ENCODE measurements at places on chromosomes 3 and 15.

GRCh38 chr3:12465836-12466225 lies 18.4 kb upstream of the TSEN2 start:
- no peak for DNase-seq

DNA sequence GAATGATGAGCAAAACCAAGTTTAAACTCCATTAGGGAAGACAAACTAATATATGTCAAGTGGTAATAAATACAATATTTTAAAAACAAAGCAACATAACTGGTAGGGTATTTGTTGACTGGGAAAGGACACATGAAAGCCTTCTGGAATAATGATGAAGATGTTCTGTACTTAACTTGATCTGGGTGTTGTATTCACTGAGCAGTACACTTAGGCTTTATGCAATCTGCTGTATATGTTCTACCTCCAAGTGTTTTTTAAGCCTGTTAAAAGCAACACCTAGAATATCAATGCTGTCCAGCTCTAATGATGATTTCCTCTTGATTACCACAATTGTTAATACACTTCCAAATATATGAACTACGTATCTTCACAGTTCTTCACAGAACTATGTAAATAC lies 46.6 kb downstream of the GSK3B start:
- DNase-seq, result no peak

- no peak for DNase-seq
Measured at GRCh38 chr15:47876986-47877385, 159.7 kb downstream of the SEMA6D start.

DNA sequence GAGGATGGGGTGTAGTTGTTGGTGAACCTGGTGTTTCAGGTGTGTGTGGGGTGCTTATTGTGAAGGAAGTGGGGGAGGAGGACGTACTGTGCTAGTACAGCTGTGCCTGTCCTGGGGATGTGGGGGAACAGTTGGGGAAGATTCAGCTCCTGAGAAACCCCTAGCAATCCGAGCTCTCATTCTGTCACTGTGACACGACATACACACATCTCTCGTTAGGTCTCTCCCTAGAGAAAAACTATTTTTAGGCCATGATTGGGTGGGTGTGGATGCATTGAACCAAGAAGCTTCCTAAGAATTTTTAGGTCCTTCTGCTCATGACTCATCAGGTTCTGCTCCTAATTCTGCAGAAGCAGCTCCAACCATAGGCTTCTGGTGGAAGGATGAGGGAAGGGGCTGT lies 54.3 kb downstream of the SLC30A4 start:
- no peak for DNase-seq

DNA sequence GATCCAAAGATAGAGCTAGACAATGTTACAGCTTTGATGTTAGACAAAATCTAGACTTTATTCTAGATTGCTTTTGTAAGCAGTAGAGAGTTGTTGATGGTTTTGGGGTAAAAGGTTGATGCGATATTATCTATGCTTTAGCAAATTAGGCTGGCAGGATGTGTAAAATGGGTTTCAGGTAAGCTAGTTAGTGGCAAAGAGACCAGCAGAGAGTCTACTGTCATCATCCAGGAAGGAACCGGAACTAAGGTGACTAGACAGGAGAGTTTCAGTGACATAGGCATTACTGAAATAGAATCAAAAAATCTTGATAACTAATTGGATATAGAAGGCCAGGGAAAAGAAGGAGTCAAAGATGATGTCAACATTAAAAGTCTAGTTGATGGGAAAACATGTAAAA lies 11.1 kb downstream of the OR5K2 start:
- DNase-seq, result no peak

DNA sequence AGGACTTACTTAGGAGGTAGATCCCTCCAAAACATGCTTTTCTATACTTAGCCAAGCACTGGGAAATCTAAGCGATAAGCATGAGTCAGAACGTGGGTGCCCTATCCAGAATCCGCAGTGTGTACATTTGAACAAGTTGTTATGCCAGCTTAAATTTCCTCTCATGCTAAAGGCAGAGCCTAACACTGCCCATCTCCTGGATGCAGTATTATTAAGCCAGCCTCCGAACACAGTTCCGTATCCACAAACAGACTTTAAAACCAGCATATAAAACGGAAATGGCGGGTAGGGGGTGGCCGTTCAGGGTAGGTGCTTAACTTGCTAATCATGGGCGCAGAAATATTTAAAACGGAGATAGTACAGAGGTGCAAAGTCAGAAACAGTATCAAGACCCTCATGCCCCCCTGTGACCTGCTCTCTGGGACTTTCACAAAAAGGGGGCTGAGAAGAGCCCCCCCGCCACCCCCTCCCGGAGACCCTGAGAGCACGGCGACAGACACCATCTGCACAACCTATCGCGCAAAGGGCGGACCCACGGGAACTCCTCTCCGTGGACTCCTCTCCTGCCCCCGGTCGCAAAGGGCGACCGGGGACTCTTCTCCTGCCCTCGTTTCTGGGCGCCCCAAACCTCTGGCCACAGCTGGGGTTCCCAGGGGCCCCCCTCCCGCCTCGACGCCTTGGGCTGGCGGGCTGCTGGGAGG lies 889 bp upstream of the LRRIQ4 start:
- DNase-seq, result peak; percentile 80

DNA sequence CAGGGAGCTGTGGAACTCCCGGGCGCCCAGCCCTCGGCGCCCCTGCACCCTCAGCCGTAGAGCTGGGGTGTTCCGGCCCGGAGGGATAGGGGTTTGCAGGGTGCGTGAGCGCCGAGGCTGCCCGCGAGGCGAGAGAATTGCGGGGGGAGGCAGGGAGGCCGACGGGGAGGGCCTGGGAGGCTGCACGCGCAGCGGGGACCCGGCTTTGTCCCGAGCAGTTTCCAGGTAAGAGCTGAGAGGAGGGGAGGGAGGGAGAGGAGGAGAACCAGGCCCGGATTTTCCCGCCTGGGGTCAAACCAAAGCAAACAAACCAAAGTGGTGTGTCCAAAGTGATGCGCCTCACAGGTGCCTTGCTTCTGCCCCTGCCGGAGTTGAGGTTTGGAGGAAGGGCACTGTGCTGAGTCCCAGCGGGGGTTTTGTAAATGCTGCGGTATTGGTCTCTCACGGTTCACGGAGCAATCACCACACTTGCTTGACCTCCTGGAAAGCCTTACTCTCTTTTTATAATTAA lies 146.4 kb downstream of the TJP1 start:
- peak; percentile 36 for DNase-seq

DNA sequence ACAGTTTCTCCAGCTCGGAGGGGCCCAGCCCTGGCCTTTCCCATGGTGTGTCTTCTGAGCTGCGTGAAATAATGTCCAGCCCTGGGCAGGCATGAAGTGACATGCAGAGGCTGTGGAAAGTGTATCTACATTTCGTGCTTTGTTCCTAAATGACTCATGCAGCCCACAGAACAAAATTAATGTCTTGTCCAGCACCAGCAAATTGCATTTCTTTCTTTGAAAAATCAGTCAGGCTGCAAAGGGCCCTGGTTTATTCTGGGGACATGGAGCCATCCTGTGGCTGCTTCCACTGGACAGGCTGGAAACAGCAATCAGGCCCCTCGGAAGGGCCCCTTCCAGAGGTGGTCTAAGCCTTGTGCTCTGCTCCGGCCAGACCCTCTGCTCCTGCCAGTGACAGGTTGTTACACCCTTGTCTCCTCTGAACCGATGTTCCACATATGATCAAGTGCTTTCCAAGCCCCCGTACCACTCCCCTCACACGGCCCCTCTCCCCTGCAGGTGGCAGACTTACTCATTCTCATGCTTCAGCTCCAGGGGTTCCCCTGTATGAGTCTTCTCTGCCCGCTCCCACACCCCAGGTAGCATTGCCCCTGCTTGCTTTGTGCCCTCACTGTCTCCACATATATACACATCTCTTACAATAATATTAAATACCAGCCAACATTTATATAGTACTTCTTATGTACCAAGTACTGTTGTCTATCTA lies 33.7 kb downstream of the CRYGS start:
- no peak for DNase-seq

GRCh38 chr3:117444175-117444574 lies 734.6 kb downstream of the TUSC7 start:
- no peak for DNase-seq

DNA sequence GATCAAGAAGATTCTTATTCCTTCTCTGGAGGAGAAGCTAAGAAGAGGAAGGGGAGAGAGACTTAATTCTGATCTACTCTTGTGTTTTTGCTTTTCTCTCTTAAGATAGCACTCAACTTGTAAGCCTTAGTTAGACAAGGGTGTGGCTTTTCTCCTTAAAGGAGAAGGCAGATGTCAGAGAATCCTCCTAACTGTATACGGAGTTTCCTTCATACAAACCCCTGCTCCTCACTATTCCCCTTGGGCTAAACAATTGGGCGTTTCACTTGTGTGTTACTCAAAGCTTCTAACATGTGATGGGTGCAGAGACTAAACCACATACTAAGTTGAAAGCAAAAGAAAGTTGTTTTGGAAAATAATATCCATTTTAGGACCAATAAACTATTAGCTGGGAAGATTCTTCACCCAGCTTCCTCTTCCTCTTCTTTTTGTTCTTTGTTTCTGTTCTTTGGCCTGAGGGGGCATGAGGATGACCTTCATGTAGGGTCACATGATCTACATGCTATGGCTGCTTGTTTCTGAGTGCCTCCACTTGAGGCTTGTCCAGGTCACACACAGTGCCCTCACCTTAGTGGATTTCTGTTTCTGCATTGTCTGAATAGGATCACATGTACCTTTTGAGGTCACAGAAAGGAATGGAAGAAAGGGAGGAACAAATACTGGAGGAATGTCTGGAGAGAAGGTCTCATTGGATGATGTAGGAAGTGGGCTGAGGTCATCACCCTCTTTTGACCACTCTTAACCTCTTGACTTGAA lies 14.6 kb downstream of the SPINK8 start:
- DNase-seq, result no peak

DNA sequence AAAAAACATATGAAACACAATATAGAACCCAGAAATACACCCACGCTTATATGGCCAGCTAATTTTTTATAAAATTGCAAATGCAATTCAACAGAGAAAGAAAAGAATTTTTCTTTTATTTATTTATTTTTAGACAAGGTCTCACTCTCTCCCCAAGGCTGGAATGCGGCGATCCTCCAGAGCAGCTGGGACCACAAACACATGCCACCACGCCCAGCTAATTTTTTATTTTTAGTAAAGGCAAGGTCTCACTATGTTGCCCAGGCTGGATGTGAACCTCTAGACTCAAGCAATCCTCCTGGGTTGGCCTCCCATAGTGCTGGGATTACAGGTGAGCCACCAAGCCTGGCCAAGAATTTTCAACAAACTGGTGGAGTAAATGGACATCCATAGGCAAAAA lies 117.9 kb downstream of the SCAPER start:
- no peak for DNase-seq

- peak; percentile 48 for DNase-seq
Measured at GRCh38 chr3:134330883-134331810, 43.1 kb downstream of the AMOTL2 start.

GRCh38 chr3:14290631-14291385 lies 111.6 kb upstream of the SLC6A6 start:
- DNase-seq, result no peak

DNA sequence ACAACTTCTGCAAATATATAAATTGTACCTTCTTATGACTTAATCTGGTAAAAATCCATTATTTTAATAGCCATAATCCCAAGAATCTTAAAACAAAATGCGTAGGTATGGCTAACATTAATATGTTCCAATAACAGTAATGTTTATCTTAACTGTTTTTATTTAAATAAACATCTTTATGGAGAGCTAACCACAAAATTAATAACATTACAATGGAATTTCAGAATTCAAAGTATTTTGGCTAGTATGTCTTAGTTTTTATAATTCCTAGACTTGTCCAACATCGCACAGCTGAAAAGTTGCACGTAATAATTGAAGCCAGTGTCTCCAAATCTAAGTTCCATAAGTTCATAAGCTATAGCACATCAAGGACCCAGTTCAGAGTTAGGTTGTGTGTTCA lies 47.6 kb downstream of the ANKRD28 start:
- DNase-seq, result no peak

DNA sequence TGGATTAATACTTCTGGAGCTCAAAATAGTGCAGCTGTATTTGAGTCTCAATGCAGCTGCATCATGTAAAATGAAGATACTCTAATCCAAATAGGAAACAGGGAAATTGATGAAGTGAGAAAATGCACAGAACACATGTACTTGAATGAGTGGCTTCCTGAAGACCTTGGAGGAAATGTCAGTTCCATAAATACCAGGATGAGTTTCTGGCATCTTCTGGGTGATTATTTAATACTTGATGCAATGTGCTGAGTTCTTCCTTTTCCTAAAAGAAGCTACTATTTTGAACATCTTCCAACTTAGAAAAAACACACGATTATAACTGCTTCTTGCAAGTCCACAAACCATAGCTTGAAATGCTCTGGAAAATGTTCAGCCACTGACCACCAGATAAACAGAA lies 162.8 kb downstream of the SLC9A9 start:
- DNase-seq, result no peak

- no peak for DNase-seq
Measured at GRCh38 chr15:81786776-81787175, 259.0 kb downstream of the MEX3B start.

GRCh38 chr3:108835101-108835500 lies 12.5 kb downstream of the TRAT1 start:
- DNase-seq, result no peak

- DNase-seq, result no peak
Measured at GRCh38 chr3:88263417-88264100, 113.8 kb downstream of the C3orf38 start.
